Motor neuron (in vitro differentiated cells): ENCODE measurements at places on chromosomes 12 and 14.

DNA sequence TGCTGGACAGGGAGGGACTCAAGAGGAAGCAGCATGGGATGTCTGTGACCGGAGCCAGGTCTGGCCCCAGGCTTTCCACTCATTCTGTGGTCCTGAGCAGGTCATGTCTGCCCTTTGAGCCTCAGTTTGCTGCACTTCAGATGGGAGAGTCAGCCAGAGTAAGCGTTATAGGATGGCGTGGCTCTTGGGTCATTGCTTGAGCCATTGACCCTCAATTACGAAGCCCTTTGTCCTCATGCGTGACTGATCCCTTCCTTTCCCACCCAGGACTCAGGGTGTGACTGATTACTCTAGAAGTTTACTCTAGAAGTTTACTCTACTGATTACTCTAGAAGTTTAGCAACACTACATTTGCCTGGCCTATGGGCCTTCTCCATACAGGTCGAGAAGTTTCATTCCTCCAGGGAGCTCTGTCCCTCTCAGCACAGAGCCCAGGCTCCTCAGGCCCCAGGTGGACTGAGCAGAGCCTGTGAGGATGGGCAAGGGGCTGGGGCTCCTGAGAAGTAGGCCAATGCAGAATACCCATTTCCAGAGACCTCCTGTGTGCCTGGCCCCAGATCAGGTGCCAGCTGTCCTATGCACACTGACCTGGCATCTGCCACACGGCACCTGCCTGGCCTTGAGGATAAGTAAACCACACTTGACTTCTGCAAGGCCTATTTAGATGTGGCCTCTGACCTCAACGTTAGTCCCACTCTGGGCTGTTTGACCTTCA lies 7.6 kb upstream of the IFI27 start:
- ATAC-seq = no peak

- no peak for ATAC-seq
These were observed 90.5 kb downstream of the RFLNA start for GRCh38 chr12:124385219-124385969.

- ATAC-seq = no peak
These were observed 491.9 kb downstream of the MED13L start for GRCh38 chr12:115785548-115785947.

DNA sequence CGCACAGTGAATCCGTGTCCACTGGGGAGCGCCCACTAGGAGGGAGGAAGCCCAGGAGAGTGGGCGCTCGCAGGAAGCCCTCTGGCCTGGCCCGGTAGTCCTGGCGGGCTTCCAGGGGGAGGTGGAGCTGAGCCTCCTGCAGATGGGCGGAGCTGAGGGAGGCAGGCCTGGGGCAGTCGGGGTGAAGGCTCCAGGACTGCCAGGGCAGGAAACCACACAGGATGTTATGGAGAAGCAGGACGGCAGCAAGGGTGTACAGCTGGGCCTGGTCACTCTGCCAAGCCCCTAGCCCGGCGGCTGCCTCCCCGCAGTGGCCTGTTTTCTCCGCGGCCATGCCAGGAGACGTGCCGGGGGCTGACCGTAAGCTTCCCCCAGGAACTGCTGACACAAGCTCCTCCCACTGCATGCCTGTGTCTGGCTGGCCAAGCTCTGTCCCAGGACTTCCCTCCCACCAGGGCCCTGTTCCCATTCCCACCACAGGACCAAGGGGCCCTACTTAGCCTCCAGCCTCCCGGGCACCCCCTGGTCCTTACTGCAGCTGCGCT lies 143.4 kb upstream of the C14orf180 start:
- peak; percentile 74 for ATAC-seq

- ATAC-seq = no peak
These were observed 63.5 kb upstream of the C14orf180 start for GRCh38 chr14:104515811-104516780.

GRCh38 chr14:45177076-45177475 lies 41.3 kb downstream of the FANCM start:
- ATAC-seq = no peak

DNA sequence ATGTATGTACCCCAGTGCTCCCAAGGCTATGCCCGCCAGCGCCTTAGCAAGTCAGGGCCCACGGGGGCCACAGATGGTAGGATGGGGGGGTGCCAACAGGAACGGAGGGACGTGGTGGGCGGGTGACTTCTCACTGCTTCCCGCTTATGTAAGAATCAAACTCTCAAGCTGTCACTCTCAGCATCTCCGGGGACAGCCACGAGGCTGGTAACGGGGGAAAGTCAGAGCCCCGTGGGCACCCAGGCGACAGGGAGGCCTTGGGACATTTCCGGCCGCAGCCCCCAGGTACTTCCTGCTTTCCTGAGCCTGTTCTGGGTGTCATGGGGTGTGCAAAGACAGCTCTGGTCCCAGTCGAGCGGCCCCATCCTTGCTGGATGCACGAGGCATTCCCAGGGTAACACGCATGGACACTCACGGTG lies 59.3 kb downstream of the TESC start:
- ATAC-seq = no peak

GRCh38 chr14:49930720-49931119 lies 37.8 kb downstream of the ARF6 start:
- ATAC-seq = no peak

DNA sequence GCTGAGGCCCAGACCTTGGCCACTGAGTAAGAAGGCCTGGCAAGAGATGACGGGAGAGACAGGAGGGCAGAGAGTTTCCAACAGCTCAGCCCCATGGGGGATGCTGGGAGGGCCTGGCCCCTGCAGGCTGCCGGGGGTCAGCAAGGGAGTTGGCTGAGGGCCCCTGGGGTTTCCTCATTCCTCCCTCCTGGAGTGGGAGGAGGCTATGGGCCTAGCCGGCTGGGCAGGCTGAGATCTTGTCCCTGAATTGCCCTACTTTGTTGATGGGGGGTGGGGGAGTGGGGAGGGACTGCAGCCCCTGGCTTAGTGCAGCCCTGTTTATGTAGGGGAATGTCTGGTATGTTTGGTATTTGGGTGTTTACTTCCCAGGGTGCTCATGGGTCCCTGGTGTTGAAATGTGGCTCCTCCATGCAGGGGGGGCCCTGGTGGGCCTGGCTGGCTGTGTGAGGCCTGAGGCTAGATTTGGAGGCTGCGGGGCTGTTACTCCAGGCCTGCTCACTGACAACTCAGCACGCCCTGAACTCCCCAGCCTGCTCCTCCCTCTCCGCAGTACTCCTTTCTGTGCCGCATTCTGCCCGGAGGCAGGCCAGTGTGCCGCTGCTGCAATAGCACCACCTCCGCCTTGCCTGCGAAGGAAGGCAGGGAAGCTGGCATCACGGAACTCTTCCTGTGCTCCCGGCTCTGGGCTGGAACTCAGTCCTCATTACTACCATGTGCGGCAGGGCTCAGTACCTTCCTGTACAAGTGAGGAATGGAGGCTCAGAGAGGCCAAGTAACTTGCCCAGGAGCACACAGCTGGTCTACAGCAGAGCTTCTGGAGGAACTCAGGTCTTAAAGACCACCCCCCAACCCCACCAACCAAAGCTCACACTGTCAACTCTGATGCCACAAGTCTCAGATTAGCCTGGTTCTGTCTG lies 25.3 kb downstream of the JDP2 start:
- ATAC-seq = peak; percentile 71

GRCh38 chr12:92539110-92539749 lies 163.6 kb upstream of the PLEKHG7 start:
- no peak for ATAC-seq

GRCh38 chr12:47272412-47273190 lies 192.8 kb upstream of the AMIGO2 start:
- ATAC-seq = no peak

DNA sequence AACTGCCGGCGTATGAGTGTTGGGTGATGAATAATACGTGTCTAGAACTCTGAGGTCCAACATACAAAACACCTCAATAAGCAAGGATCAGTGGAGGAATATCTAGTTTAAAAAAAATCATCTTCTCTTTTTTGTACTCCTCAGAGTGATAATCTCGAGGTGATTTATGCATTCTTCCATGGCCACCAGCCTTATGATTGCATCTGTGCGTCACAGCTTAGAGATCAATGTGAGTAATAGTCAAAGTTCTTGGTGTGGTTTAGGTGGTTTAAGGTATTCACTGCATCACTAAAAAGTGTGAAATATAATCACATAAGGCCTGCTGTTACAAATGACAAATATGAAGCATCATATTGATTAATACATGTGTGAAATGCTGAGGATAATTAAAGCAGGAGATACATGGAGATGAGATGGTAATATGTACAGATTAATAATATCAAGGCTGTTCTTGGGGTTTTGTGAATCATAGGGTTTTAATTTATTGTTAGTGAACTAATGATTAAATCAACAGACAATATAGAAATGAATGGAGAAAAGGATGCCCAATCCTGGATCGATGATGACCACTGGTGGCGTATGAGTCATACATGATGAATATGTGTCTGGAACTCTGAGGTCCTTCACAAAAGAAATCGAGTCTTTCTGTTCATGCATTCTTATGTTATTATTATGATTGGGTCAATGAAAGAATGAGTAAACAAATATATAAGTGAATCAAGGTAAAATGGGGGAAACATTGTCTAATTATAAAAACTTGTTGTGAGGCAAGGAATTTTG lies 68.8 kb upstream of the RTL1 start:
- ATAC-seq = peak; percentile 50

DNA sequence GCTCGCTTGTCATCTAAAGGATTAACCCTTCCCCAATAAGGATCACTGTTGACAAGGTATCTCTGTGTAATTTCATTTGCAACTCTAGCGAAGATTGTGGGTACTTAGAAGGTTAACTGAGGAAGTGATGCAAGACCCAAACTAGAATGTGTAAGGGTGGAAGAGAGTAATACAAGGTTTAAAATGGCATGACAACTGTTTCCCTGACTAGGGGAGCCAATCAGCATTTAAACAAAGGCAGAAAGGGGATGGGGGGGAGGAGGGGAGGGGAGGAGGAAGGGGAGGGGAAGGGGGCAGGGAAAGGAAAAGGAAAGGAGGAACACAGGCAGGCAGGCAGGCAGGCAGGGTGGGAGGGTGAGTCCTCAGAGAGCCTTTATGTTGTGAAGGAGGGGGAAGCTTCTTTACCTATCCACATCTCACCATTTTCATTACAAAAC lies 31.1 kb downstream of the NRDE2 start:
- no peak for ATAC-seq

DNA sequence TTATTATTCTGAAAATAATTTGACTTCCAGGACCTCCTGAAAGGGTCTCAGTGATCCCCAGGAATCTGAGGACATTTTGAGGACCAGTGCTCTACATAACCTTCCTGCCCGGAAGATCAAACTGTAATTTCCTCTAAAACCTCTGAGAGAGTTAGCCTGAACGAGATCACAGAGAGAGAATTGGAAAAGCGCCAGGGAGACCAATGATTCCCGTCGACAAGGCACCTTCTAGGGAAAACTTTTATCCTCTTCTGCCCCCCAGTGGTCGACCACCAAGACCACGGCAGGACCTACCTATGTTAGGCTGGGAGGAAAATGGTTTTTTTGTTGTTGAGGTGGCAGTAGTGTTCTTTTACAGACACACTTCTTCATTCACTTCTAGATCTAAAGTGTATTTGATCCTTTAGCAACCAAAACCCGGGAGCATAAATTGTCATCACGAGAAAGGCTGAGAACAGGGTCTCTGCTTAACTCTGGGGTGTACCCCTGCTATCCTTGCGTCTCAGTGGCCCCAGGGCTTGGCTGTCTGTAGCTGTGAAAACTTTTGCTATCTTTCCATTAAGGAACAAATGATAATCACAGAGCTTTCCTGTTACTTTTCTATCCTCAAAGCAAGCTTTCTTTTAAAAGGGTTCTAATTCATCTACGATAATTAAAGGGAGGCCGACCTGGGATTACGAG lies 62.9 kb upstream of the NID2 start:
- ATAC-seq = peak; percentile 94

- ATAC-seq = no peak
These were observed 101.7 kb downstream of the CIT start for GRCh38 chr12:119775246-119775895.

- no peak for ATAC-seq
These were observed 96.8 kb downstream of the TTLL5 start for GRCh38 chr14:75757644-75758402.

DNA sequence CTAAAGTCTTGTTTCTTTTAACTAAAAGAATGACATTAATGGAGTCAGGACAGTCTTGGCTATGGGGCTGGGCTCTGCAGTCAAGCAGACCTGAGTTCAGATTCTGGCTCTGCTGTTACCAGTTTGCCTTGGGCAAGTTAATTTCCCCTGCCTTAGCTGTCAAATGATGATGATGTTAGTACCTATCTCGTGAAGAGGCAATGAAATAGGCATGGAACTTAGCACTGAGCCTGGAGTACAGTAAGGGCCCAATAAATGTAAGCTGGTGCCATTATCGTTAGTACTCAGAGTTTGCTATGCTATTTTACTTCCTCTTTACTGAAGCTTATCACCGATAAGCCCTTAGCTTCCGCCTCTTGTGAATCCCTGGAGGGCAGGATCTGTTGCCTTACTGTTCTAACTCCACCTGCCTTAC lies 8.5 kb downstream of the FBXW8 start:
- ATAC-seq = no peak

DNA sequence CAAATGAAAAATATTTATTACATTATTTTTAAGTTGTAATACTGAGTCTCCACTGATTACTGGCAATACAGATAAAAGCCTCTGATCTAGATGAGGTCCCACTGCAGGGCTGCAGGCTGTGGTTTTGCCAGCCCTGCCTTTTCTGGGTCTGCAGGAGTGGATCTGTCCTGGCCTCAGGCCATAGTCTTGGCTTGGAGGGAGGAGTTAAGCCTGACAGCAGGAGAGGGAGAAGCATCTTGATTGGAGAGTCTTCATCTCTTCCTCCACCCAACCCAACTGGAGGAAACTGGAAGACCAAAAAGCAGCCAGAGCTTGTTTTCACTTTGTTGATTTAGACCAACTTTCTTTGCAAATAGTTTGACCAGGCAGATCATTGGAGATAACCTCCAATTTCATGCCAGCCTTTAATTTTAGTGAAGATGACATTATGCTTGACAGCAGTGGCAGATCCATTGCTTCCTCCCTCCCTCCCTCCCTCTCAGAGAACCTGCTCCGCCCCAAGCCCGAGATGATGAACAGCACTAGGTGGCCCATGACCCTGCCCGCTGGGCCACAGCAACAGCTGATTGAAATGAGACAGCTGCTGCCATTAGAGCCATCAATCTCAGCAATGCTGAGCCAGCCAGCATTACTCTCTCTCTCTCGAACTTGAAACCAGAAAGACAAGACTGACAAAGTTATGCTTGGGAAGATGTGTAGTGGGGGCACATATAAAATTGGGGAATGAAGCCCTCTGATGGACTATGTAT lies 222.4 kb downstream of the GLT1D1 start:
- ATAC-seq = peak; percentile 35

DNA sequence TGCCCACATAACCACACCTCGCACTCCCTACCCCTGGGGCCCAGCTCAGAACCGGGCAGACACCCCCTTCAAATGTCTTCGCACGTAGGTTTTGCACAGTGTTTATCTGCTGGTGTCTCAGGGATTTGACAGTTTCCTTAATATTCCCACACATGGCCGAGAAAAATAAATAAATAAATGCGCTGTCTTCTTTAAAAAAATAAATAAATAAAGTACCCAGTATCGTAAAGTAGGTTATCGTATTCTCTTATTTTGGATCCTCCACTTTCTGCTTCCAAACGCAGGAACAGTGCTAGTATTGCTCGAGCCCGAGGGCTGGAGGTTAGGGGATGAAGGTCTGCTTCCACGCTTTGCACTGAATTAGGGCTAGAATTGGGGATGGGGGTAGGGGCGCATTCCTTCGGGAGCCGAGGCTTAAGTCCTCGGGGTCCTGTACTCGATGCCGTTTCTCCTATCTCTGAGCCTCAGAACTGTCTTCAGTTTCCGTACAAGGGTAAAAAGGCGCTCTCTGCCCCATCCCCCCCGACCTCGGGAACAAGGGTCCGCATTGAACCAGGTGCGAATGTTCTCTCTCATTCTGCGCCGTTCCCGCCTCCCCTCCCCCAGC lies 710 bp upstream of the FOS start:
- no peak for ATAC-seq
